GM06990 (cell line): ENCODE measurements at places on chromosomes 5 and 9.

DNA sequence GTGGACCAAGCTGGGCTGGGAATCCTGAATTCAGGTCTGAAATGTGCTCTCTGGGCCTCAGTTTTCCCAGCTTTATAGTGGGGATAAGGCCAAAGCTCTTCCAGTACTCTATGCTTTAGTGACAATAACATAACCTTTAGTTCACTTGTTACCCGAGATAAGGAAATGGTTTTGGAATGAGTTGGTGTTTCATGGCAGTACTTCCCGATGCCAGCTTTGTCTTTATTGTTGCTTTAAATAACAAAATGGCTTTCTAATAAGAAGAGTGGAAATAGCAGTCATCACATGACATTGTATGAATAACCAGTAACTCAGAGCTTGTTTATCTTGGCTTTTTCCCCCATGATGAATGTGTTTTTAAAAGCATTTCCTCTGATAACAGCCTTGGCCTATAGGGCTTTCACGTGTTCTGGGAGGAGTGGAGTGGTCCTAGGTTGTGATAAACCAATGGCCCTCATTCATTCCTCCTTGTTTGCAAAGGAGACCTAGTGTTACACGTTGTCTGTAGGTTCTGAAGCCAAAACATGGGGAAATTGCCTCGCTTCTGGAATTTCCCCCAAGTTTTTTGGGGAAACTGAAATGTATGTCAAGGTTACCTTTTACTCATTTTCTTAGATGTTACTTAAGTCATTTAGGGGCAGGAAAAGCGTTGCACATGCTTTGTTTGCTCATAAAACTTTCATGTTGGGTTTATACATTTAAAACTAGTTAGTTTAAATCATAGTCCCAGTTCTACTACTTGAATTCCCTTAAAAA lies 53.7 kb downstream of the ZNF618 start:
- no peak for DNase-seq

GRCh38 chr9:37944671-37945481 lies 40.9 kb upstream of the SLC25A51 start:
- no peak for DNase-seq

DNA sequence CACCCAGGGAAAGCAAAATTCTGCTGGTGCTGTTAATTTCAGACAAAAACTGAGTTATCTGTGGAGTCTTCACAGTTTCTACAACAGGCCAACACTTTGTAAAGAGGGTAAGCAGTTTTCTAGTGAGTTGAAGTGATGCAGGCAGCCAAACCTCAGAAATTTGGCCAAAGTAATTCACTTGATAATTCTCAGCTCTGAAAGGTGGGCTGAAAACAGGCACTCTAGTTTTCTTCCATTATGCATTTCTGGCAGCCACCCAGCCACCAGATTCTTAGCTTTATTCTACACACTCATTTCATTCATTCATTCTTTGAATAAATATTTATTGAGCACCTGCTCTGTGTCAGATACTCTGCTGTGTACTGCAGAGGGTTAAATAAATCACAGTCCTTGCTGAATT lies 184.2 kb downstream of the RAB3C start:
- no peak for DNase-seq

DNA sequence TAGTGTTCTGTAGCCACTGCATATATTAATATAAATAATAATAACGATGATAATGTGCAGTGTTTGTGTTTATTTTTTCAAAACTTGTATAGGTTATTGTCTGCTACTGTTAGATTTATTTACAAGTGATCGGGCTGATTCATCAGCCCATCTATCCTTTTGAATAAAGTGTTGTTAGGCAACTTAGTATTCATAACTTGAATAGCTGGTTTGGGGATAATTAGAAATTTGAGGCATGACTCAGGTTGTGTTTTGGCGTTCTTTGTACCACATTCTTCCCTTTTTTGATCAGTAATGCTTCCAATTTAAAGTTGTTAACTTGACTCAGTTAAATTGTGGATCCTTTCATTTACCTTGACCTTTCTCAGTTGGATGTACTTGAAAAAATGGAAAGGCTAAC lies 69.7 kb downstream of the FOCAD start:
- no peak for DNase-seq

- DNase-seq: peak; percentile 7
Measured at GRCh38 chr5:92401492-92401891, 1018.4 kb upstream of the ARRDC3 start.

GRCh38 chr9:136686794-136687711 lies at the start of gene AGPAT2:
Gene AGPAT2 (minus strand): TSS chr9:136687457. CDS start chr9:136687357, 100 bp downstream.
- peak; percentile 74 for DNase-seq

- no peak for DNase-seq
Measured at GRCh38 chr9:14909961-14910805, at the start of gene FREM1. Gene FREM1 (minus strand): TSS chr9:14910428. CDS start chr9:14868977, 41,451 bp downstream.

DNA sequence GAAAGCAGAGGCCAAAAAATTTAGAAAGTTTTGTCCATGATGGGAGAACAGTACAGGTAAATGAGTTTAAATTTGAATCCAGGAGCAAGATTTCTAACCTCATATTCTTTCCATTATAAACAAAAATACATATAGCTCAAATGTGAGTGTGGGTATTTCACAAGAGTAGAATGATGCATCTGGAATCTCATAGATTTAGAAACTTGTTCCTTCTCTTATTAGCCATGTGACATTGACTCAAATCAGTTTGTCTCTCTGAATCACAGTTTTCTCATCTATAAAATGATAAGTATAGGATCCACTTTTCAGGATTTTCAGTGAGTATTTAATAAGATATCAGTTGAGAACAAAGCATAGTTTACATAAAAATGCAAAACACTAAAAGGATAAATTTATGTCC lies 436.3 kb upstream of the PAPPA start:
- DNase-seq: no peak

GRCh38 chr5:170109059-170110031 lies 3.6 kb downstream of the FOXI1 start:
- DNase-seq: no peak

- no peak for DNase-seq
Measured at GRCh38 chr5:73985145-73985544, 359.1 kb downstream of the ARHGEF28 start.

DNA sequence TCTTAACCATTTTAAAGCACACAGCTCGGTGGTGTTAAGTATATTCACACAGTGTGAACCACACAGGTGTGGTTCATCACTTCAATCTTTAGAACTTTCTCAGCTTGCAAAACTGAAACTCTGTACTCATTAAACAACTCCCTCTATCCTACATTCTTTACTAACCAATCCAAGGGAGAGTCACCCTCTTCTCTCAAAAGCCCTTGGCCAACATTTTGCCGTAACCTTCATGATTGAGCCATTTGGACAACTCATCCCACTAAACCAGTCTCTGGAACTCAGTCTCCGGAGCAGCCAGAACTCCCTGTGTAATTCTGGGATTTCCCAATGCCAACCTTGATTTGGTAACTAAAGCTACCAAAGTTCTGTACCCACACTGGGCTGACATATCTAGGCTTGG lies 84.7 kb downstream of the TTC39B start:
- no peak for DNase-seq

GRCh38 chr9:112945620-112946208 lies 55.0 kb upstream of the SLC46A2 start:
- DNase-seq: peak; percentile 5

DNA sequence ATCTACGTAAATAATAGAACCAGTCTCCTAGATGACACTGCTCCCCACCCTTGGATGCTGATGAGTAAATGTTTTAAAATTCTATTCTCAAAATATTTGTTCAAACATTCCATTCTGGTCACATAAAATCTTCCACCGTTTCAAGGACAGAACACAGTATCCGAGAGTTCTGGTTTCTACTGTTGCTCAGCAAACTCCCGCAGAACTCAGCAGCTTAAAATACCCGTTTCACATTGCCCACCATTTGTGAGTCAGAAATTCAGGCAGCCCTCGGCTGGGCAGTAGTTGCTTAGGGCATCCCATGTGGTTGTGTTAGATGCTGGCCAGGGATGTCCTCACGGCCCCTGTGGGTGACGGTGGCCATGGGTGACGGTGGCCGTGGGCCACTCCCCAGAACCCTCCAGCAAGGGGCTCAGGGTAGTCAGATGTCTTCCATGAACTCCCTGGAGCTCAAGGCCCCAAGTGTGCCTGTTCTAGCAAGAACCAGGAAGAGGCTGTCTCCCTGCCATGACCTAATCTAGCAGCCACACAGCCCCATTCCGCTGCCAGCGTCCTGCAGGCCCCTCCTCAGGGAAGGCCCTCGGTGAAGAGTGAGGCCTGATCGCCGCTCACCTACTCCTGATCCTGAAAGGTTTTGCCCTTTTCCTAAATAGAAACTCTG lies 17.4 kb downstream of the MGAT1 start:
- no peak for DNase-seq

- DNase-seq: no peak
Measured at GRCh38 chr5:133916479-133916878, 51.9 kb downstream of the C5orf15 start.

DNA sequence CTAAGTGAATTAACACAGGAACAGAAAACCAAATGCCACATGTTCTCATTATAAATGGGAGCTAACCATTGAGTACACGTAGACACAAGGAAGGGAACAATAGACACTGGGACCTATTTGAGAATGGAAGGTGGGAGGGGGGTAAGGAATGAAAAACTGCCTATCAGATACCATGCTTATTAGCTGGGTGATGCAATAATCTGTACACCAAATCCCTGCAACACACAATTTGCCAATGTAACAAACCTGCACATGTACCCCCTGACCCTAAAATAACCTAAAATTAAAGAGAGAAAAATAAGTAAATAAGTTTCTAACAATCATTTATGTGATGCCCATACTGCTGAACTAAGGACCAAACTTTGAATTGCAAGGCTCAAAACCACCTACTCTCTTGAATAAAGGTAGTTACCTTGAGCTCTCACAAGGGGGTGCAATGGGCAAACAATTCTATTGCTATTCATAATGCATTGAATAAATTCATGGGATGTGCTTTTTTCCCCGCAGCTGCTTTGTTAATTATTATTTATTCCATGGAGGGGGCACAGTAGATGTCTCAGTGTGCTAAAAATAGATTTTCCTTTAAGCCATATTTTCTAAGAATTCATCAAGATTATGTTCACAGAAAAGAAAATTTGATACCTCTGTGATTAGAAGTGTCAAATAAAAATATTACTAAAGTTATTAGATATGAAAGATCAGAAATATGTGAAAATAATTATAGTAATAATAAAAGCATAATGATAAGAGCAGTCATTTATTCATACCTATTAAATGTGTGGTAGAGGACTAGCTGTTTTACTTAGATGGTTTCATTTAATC lies 76.2 kb upstream of the PTPN3 start:
- DNase-seq: no peak

DNA sequence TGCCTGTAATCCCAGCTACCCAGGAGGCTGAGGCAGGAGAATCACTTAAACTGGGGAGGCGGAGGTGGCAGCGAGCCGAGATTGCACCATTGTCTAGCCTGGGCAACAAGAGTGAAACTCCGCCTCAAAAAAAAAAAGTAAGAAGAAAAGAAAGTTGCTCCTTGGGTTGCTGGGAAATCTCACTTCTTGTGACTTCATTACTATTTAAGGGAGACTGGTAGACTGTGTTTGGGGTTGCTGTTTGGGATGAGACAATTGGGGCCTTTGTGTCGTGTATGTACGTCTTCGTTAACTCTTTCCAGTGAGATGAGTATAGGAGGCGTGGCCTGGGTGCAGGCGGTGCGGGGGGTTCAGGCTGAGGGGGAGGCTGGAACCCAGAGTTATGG lies 11.6 kb downstream of the NDST1 start:
- no peak for DNase-seq

DNA sequence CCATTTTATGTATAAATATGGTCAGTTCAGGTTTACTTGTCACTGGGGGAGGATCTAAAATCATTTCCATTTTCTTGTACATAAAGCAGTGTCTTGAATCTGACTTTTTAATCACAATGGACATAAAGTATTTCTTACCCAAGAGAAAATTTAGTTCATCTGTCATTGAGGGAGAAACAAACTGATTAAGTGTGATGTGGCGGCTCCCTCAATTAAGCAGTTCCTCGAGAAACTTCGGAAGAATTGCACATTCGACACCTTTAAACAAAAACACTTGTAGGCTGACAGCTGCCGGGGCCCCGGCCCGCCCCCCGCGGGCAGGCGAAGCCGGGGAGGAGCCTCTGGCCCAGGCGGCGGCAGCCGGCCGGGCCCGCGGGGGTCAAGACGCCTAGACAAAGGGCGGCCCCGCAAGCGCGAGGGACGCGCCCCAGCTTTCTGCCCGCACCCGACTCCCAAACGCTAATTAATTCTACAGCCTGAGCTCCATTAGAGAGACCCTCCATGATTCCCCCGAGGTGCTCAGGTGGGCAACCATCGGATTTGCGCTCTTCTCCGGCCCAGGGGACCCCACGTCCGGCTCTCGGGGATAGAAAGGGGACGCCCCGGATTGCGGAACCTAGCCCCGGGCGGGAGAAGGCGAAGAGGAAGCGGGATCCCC lies 750 bp downstream of the TRIM36 start:
- peak; percentile 48 for DNase-seq

- no peak for DNase-seq
Measured at GRCh38 chr9:123407217-123407851, 51.3 kb downstream of the CRB2 start.

DNA sequence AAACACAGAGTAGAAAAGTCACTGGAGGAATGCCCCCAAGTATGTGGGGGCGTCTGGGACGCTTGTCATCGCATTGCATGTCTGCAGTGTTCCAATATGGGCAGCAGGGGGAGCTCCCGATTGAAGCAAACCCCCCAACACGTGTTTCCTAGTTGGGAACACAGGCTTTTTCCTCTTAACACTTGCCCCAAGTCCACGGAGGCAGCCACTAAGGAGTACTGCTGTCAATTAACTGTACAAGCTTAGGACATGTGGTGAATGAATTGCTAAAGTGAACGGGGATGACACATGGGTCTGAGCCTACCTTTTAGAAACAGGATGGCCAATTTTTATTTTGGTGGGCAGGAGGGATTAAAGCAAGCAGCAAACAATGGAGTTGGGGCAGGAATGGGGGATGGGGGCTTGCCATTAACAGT lies 2.2 kb downstream of the GABRB2 start:
- no peak for DNase-seq

DNA sequence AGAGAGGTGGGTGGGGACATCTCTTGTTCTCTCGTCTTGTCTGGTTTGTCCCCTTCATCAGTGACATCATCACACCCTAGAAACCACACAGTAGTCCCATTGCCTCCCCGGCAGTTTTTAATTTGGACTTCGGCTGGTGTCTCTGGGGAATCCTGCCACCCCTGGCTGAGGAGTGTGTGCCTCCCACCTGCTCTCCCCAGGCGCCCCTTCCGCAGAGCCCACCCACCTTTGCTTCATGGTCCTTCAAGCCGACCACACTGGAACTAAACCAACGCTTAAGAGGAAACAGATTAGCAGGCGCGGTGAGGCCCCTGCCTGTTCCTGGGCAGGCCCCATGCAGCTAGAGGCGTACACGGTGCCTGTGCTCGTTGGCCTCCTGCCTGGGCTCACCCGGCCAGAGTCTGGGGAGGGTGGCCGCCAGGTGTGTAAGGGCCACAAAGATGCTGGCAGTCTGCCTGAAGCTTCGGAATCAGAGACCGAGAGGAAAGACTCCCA lies 107.6 kb upstream of the SPRY4 start:
- peak; percentile 30 for DNase-seq
